Activated effector memory CD4-positive, alpha-beta T cell treated with Interleukin-2 at 50 U/mL for 16 hours (primary cell): ENCODE measurements at places on chromosomes 5 and 9.
A peak's percentile ranks its signal among the peaks of the same experiment; 100 is the strongest.

GRCh38 chr9:123309611-123310010, 41.2 kb upstream of the STRBP start:
- no peak for DNase-seq

DNA sequence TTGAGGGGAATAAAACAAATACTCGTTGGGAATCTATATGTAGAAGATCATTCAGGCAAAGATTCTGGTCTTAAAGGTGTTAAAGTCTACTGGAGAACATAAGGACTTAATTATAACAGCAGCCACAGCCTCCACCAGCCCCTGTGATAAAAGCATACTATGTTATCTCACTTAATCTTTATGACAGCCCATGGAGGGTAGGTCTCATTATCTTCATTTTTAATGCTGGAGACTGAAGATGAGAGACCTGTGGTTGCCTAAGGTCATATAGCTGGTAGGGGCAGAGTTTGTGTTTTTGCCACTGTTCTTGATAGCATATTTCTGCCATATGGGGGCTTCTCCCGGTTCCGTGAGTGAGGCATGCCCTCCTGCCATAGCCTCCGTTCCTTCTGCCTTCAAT, 88.7 kb downstream of the TRIO start:
- DNase-seq, result no peak

DNA sequence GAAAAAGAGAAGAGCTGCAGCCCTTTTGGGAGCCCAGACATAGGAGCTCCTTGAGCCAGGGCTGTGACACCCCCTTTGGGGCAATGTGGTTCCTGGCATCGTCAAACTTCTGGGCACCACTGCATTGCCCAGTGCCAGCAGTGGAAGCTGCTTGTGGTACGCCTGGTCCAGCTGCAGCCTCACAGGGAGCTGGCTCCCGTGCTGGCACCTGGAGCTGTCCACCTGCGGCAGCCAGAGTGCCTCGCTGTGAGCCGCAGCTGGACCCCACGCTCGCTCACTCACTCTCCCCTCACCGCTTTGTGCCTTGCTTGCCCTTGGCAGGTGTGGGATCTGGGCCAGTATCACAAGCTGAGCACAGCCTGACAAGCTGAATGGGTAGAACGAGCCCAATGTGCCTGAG, 1150.8 kb upstream of the CDH6 start:
- DNase-seq, result no peak

- DNase-seq, result no peak
These were observed 398.2 kb downstream of the NFIB start for GRCh38 chr9:13915591-13916301.

DNA sequence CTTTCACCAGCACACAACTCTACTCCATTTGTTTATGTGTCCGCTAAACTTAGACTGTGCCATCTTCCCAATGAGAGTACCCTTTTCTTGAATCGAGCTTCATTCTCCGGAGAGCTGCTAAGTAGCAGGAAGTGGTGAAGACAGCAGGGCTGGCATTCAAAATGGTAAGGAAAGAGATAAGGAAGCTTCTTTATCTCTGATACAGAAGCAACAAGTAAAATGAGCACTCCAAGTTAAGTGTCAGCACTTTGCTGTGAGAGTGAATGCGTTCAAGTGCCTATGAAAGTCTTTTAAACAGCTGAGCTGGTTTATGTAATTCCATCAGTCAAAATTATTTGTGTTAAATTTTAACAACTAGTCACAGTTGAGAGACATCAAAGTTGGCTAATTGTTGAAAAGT, 386.8 kb upstream of the PTPRD start:
- no peak for DNase-seq

- DNase-seq, result no peak
These were observed 48.5 kb downstream of the SEMA5A start for GRCh38 chr5:9497347-9497746.

DNA sequence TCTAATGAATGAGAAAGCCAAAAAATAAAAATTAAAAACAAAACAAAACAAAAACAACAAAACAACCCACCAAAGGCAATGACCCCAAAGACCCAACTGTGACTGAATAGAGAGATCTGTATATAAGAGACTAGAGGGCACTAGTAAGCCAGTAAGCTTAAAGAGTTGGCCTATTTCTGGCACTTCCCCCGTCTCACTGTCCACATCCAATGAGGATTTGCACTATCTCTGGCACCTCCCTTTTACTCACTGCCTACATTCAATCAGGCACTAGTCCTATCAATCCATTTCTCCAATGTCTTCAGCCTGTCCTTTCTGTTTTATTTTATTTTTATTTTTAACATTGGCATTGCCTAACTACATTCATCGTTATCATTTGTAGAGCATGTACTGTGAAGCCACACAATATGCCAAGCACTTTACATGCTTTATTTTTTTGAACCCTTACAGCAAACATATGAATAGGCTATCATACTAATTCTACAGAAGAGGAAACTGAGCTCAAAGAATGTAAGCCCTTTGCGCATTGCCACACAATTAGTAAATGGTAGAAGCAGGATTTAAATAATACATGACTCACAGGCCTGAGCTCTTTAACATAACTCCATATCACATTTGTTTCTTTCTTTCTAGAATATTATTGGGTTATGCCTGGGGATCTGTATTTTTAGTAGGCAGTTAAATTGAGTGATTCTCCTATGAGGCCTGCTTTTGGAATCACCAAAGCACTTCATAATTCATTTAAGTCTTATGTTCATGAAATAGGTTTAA, 70.0 kb downstream of the C6 start:
- no peak for DNase-seq

DNA sequence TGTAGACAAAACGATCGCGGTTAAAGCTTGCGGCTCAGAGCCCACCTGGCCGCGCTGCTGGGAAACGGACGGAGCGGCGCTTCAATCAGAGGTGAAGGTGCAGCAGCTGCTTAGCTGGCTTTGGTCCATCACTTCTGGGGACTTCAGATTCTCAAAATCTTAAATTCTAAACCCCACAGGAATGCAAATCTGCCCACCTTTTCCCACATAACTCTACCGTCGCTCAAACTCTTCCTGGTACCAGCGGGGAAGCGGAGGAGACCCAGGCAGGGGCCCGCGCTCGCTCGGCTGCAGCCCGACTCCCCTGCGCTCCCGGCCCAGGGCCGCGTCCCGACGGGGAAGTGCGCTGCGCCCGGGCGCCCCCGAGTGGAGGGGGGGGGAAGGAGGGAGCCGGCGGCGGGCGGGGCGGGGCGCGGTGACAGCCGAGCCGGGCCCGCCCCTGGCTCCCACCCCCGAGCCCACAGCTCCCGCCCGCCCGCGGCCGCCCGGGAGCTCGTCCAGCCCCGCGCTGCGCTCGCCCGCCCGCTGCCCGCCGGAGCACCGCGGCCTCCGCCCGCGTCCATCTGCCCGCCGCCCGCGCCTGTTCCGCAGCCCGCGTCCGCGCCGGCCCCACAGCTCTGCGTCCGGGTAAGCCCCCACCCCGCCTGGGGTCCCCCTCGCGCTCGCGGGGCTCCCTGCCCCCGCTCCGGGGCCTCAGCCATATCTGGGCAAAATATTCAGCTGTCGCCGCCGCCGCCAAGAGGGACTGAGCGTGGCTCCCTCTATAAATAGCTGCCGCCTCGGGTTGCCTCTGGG, at the start of gene TMOD1:
TMOD1 (plus strand) TSS at position 490 of the 795 bp plus-strand sequence. CDS start 22,523 bp downstream, outside the sequence.
- peak; percentile 20 for DNase-seq

DNA sequence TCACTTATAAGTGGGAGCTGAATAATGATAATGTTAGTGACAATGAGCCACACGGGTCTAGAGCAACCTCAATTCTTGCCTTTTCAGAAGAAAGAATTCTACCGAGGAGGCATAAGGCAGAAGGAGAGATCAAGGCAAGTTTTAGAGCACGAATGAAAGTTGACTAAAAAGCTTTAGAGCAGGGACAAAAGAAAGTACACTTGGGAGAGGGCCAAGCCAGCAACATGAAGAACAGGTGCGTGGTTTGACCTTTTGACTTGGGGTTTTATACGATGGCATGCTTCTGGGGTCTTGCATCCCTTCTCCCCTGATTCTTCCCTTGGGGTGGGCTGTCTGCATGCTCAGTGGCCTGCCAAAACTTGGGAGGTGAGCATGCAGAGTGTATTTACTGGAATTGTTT, 12.5 kb upstream of the OXCT1 start:
- no peak for DNase-seq

- DNase-seq, result no peak
These were observed 136.5 kb downstream of the KIF4B start for GRCh38 chr5:155150012-155150411.
